Pericardium fibroblast (primary cell): ENCODE measurements at places on chromosomes 6 and 20. TPM values are rescaled to one million over a fixed set of nuclear protein-coding genes. Genes with fewer than 3 reads are reported as not detected.

The OR2H1 gene
- total RNA-seq, result not detected in 2 replicates

The BYSL gene
- total RNA-seq, result 5.2 and 8.4 TPM in 2 replicates

The CSNK2A1 gene
- 52.3 and 75.8 TPM in 2 replicates for total RNA-seq

The ZC2HC1B gene
- not detected in 2 replicates for total RNA-seq

The PGC gene
- total RNA-seq, result not detected in 2 replicates

The CAGE1 gene
- total RNA-seq, result not detected in 2 replicates

The EYA4 gene
- total RNA-seq, result 0.60 TPM in 1 of 2 replicates, not detected in the other

The TINAG gene
- total RNA-seq, result not detected in 2 replicates

The GPSM3 gene
- total RNA-seq, result 0.26 and 4.9 TPM in 2 replicates

The USP49 gene
- 0.60 and 0.70 TPM in 2 replicates for total RNA-seq

The PTK6 gene
- total RNA-seq, result not detected in 2 replicates

The PROCR gene
- total RNA-seq, result 25.7 and 70.1 TPM in 2 replicates

The GABRR1 gene
- total RNA-seq, result not detected in 2 replicates

The RSPH9 gene
- total RNA-seq, result 0.47 and 1.2 TPM in 2 replicates

The TNFRSF21 gene
- 40.1 and 53.2 TPM in 2 replicates for total RNA-seq

The SLC26A8 gene
- total RNA-seq, result not detected in 2 replicates

The SEL1L2 gene
- total RNA-seq, result not detected in 2 replicates

The PLCB4 gene
- 0.23 and 0.26 TPM in 2 replicates for total RNA-seq

The AHCY gene
- total RNA-seq, result 121 and 122 TPM in 2 replicates

The TFAP2A gene
- total RNA-seq, result 0.12 TPM in 1 of 2 replicates, not detected in the other

The PPIL6 gene
- total RNA-seq, result 0.94 and 5.3 TPM in 2 replicates
